ENCODE measurements at places on chromosomes 7 and 10.
A peak's percentile ranks its signal among the peaks of the same experiment; 100 is the strongest.

GRCh38 chr7:149228831-149229471 lies 10.5 kb upstream of the ZNF212 start:
- no peak for DNase-seq

- DNase-seq = no peak
These were observed 240.7 kb downstream of the COBL start for GRCh38 chr7:51075681-51076580.

DNA sequence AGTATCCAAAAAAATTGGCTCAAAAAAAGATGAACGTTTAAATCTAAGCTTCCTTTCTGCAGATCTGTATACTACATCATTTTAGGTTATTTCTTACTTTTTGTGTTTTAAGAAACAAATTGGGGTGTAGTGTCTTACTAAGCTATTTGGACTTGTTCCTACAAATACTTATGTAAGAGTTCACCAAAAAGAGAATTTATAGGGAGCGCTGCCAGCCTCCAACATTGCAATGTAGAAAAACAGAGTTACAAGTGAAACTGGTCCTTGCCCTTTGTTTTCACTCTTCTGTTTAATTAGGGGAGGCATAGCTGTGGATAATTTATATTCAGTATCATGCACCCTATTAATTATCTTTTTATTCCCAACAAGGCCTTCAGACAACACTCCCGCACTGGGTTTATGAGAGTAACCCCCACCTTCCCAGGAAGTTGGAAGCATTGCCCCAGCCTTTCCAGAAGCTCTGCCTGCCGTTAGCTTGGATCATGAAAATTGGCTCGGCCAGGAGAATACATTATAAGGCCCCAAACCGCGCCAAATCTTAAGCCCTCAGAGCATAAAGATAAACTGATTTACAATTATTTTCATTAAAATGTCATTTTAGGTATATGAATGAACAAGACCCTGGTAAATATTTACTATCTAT lies 261.8 kb upstream of the KLF6 start:
- DNase-seq = no peak

- DNase-seq = no peak
These were observed 28.3 kb downstream of the ABCB4 start for GRCh38 chr7:87447116-87447635.

DNA sequence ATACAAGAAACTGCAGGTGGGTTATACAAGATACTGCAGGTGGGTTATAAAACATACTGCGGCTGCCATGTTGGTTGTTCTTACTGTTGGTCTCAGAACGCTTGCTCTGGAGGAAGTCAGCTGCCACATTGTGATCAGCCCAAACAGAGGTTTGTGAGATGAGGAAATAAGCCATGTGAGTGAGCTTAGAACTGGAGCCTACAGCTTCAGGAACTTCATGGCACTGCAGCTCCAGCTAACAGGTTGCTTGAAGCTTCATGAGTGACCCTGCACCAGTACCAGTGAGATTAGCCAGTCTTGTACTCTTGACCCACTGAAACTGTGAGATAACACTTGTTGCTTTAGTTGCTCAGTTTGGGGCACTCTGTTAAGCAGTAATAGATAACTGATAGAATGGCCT lies 74.5 kb upstream of the PRKCQ start:
- DNase-seq = no peak

- no peak for DNase-seq
These were observed 159.2 kb upstream of the FOXP2 start for GRCh38 chr7:114255404-114255841.

- DNase-seq = peak; percentile 10
These were observed 12.6 kb upstream of the ARL4A start for GRCh38 chr7:12674861-12675260.

DNA sequence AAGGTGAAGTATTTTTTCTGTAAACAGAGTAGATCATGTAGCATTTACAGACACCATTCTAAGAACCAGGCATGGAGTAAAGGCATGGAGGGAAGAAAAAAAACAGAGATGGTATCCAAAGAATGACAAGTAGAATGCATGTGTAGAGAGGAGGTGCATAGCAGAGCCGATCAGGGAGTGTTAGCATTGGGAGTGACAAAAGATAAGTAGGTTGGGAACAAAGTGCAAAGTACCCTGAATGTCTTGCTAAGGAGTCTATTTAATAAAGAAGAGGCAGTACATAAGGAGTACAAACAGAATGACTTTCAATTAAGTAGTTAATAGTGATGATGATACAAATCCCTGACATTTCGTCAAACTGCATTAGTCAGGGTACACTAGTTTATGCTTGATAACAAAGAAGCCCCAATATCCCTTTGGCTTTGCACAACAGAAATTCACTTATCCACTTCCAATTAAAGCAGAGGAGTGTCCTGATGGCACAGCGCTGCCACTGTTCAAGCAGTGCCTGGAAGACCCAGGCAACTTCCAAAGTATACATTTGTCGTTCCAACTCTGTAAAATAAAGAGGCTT lies 371.5 kb downstream of the TNS3 start:
- DNase-seq = no peak

- DNase-seq = no peak
These were observed 41.6 kb downstream of the ABLIM1 start for GRCh38 chr10:114616516-114616915.

DNA sequence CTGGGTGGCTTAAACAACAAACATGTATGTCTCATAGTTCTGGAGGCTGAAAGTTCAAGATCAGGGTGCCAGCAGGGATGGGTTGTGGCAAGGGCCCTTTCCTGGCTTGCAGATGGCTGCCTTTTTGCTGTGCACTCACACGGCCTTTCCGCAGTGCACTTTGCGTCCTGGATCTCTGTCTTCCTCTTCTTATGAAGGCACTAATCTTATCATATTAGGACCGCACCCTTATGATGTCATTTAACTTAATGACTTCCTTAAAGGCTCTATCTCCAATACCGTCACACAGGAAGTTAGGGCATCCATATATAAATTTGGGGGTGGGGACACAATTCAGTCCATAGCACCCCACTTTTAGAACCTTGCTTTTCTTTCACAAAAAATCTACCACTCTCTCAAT lies 255.2 kb downstream of the SNX13 start:
- no peak for DNase-seq

Data from activated CD4-positive, CD25-positive, alpha-beta regulatory T cell treated with anti-CD3 and anti-CD28 coated beads, Interleukin-2, amount 50 U/mL, for 16 hours (primary cell).